ENCODE measurements at places on chromosomes 16 and 17. TPM values are rescaled to one million over a fixed set of nuclear protein-coding genes. Genes with fewer than 3 reads are reported as not detected.

DNA sequence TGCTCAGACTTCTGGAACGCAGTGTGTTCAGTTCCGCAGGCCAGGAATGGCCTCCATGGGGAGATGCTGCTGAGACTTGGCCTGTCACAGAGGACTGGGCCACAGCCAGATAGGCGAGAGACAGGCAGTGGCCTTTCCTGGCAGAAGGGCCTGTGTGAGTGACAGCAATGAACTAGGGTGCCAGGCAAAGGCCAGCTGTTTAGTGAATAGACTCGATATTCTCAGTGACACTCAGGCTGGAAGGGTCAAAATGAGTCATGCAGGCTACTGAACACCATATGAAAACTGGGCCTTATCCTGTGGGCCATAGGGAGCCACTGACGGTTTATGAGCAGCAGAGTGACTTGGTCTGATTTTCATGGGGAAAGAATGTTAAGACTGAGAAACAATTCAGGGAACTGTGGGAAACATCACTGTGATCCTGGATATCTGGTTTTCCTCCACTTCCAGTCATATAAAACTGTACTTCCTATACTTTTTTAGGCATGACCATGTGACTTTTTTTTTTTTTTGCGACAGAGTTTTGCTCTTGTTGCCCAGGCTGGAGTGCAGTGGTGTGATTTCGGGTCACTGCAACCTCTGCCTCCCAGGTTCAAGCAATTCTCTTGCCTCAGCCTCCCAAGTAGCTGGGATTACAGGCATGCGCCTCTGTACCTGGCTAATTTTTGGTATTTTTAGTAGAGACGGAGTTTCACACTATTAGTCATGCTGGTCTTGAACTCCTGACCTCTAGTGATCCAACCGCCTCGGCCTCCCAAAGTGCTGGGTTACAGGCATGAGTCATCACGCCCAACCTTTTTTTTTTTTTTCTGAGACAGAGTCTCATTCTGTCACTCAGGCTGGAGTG lies 5.2 kb upstream of the NUBP1 start:
- DNase-seq = peak; percentile 95

DNA sequence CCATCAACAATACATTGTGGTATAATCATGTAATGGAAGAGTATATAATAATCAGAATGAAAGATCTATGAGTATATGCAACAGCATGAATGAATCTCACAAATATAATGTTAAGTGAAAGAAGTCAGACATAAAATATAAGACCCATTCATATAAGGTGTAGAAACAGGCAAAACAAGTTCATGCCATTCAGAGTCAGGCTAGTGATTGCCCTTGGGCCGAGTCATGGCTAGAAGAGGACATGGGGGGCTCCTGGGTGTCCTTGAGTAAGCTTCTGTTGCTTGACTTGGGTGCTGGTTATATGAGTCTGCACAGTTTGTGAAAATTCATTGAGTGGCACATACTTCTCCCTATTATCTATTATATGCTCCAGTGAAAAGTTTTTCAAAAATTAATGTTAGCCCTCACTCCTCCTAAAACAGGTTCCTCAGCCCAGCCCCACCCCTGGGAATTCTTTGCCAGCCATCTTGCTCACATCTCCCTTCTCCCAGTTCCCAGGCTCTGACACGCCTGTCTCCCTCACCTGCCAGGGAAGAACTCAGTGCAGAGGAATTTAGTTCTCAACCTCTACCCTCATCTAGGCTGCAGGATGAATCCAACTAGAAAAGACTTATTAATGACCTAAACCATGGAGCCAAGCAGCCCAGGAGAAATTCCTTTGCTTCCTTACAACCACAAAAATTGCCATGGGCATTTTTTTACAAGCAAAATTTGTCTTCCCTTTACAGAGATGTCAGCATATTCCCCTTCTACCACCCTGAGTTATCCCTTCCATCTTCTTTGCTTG lies 52.4 kb upstream of the NFAT5 start:
- no peak for DNase-seq

DNA sequence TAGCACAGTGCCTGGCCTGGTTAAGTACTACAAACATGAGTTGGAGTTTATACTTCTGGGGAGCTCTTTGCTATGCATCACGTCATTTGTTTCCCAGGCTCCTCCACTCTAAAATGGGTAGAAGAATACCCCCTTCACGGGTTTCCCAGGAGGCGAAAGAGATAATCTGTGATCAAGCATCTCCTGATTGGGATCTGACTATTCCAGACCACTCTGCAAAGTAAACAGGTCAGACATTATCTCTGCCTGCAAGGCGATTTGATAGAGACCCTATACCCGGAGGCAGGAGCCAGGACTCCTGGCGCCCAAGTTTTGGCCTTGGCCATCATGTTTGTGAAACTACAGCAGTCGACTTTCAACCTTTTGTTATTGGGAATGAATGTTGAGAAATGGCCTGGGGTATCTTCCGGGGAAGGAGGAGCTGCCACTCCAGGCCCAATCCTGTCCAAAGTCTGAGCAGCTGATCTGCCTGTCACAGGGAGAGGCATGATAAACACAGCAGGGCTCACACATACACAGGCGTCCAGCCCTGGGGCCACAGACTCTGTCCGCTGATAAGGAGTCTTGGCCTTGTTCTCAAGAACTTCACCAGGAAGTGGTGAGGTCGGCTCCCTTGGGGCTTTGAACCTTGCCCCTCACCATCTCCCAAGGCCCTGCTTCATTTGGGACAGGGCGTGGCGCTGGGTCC lies 199.9 kb downstream of the MAF start:
- no peak for DNase-seq

Gene TPSB2
- 1.6 TPM for total RNA-seq

Gene KRTAP1-5
- not detected for total RNA-seq

Gene PLEKHH3
- 27.6 TPM for total RNA-seq

DNA sequence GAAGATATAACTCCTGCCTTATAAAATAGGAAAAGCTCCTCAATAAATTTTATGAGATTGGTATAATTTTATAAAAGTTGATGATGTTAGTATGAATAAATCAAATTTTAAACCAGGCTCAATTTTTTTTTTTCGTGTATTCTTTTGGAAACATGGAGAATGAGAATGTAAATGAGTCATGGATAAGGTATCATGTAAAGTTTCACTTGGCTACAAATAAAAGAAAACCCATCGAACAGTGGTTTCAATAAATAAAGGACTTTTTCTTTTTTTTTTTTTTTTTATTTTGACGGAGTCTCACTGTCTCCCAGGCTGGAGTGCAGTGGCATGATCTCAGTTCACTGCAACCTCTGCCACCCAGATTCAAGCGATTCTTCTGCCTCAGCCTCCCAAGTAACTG lies 67.3 kb downstream of the PHKB start:
- DNase-seq = no peak

Gene C17orf113
- 0.20 TPM for total RNA-seq

DNA sequence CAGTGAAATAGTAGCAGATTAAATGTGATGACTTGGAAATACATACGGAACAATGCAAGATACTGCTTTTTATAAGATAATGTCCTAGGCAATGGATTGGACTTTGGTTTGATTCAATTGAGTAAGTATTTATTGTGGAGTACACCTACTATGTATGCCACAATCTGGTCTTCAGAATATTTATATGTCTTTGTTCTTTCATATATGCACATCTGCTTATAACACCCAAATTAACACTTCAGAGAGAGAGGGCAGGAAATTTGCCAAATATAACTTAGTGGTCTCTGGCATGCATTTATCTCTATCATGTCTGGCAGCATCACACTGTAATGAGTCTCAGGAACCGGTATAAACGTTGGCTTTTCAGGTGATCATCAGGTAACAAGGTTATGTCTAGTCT lies 16.9 kb downstream of the RPGRIP1L start:
- DNase-seq = no peak

Gene VAT1L
- total RNA-seq = 0.23 TPM
